ENCODE measurements at places on chromosomes 7 and 10. TPM values are rescaled to one million over a fixed set of nuclear protein-coding genes. Genes with fewer than 3 reads are reported as not detected.

ACTL6B gene
- total RNA-seq, result not detected

PNLIPRP2 gene
- not detected for total RNA-seq

GDF10 gene
- 5.5 TPM for total RNA-seq

CNNM2 gene
- total RNA-seq, result 20.5 TPM

LIPK gene
- total RNA-seq, result not detected

EIF4H gene
- total RNA-seq, result 502 TPM

PAPOLB gene
- total RNA-seq, result 0.07 TPM

OPN1SW gene
- total RNA-seq, result not detected

JAKMIP3 gene
- total RNA-seq, result 0.13 TPM

REPIN1 gene
- total RNA-seq, result 43.4 TPM

HOXA5 gene
- total RNA-seq, result 1.2 TPM

RBAK gene
- 11.6 TPM for total RNA-seq

ZNF786 gene
- total RNA-seq, result 4.6 TPM

ESYT2 gene
- total RNA-seq, result 139 TPM

ENKUR gene
- 0.07 TPM for total RNA-seq

SFTPA1 gene
- total RNA-seq, result not detected

LIPJ gene
- not detected for total RNA-seq

UCN3 gene
- total RNA-seq, result not detected

PILRA gene
- not detected for total RNA-seq

SOSTDC1 gene
- total RNA-seq, result not detected

CDNF gene
- total RNA-seq, result 2.6 TPM

NKX1-2 gene
- not detected for total RNA-seq

IFIT3 gene
- total RNA-seq, result 19.9 TPM

ELAPOR2 gene
- total RNA-seq, result 16.2 TPM

VWA2 gene
- total RNA-seq, result not detected

ADCYAP1R1 gene
- total RNA-seq, result not detected

GARIN1A gene
- 1.3 TPM for total RNA-seq
